Hematopoietic multipotent progenitor cell (in vitro differentiated cells): ENCODE measurements at places on chromosomes 13 and 19. TPM values are rescaled to one million over a fixed set of nuclear protein-coding genes. Genes with fewer than 3 reads are reported as not detected.

BBC3 gene
- total RNA-seq = 5.7 TPM

ZNF583 gene
- 3.5 TPM for total RNA-seq

LILRB1 gene
- 1.1 TPM for total RNA-seq

PLIN5 gene
- total RNA-seq = 0.27 TPM

NLRP5 gene
- not detected for total RNA-seq

STARD13 gene
- total RNA-seq = 0.81 TPM

CD22 gene
- 11.0 TPM for total RNA-seq

ZIM2 gene
- not detected for total RNA-seq

PPP6R1 gene
- total RNA-seq = 307 TPM

MTMR6 gene
- total RNA-seq = 6.2 TPM

ZNF98 gene
- total RNA-seq = 1.3 TPM

CDX2 gene
- total RNA-seq = not detected

FSD1 gene
- total RNA-seq = 4.6 TPM

KCNN1 gene
- total RNA-seq = under 0.01 TPM

SLC15A1 gene
- not detected for total RNA-seq

GSX1 gene
- total RNA-seq = not detected

ZNF540 gene
- total RNA-seq = 1.1 TPM
